ENCODE measurements at places on chromosomes 1 and 21. TPM values are rescaled to one million over a fixed set of nuclear protein-coding genes. Genes with fewer than 3 reads are reported as not detected.

The ZBTB21 gene
- total RNA-seq = 7.2 TPM

The SPRR2G gene
- not detected for total RNA-seq

The NBPF12 gene
- 5.8 TPM for total RNA-seq

The TDRD10 gene
- total RNA-seq = not detected

The OR2T33 gene
- not detected for total RNA-seq

The RIPPLY3 gene
- 0.71 TPM for total RNA-seq

The IVL gene
- total RNA-seq = not detected

The SH3GLB1 gene
- 35.0 TPM for total RNA-seq

All from A549 treated with ZK216348 at 1 μM for 4 hours (cell line).